Left cardiac atrium (tissue), 4 donors: ENCODE measurements at places on chromosomes 11 and 22.

DNA sequence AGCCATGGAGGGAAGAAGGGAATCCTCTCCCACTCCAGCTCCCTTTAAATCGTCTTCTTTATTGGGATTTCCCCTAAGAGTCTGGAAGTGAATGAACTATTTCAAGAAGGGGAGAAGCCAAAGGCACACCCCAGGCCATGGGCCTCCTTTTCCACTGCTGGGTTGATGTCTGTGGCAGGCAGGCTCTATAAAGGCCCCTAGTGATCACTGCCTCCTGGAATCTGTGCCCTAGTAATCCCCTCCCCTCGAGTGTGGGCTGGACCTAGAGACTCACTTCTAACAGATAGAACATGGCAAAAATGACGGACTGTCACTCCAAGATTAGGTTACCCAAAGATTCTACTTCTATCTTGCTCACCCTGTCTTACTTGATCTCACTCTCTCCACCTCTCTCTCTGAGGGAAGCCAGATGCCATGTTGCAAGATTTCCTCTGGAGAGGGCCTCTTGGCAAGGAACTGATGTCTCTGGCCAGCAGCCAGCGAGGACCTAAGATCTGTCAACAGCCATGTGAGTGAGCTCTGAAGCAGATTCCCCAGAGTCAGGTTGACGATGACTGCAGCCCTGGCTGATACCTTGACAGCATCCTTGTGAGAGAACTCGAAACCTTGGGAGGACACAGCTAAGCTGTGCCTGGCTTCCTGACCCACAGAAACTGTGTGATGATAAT, 444.8 kb downstream of the SOX6 start:
- DNase-seq: peak; percentile 79

DNA sequence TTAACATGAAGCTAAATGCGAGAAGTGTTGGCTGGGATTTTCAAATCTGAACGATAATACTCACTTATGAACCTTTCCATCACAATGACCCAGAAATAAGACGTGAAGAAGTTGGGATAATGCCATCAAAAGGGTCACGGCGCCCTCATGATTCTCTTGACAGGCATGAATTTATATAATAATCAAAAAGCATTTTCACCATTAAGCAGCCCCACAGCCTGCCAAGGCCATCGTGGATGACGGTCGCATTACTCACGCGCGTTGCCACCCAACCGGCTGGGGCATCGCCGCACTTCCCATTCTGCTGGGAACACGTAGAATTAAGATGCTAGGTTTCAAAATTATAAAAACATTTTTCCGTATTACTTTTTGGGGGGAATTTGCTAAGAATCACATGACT, 18.9 kb upstream of the GAL start:
- DNase-seq: no peak

DNA sequence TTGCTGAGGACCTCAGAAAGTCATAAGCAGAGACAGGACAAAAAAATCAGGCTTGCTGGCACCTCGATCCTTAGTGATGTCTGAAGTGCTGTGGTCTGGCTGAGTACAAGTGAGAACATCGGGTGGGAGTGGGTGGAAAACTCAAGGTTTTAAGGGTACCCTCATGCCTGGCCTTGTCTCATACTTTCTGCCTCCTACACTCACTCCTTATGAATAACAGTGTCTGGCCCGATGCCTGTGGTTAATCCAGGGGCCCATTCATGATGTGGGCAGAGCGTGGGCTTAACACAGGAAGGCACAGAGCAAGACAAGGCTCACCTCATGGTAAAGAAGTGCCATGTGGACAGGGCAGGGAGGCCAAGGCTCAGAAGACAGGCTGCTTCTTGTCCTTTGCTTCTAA, 11.0 kb upstream of the UCP3 start:
- no peak for DNase-seq

- no peak for DNase-seq
Measured at GRCh38 chr11:3218483-3219280, at the start of gene MRGPRG. MRGPRG (minus strand) TSS chr11:3218813; CDS start chr11:3218813, 0 bp downstream.

GRCh38 chr11:69560141-69560790, 78.8 kb downstream of the LINC01488 start:
- no peak for DNase-seq

DNA sequence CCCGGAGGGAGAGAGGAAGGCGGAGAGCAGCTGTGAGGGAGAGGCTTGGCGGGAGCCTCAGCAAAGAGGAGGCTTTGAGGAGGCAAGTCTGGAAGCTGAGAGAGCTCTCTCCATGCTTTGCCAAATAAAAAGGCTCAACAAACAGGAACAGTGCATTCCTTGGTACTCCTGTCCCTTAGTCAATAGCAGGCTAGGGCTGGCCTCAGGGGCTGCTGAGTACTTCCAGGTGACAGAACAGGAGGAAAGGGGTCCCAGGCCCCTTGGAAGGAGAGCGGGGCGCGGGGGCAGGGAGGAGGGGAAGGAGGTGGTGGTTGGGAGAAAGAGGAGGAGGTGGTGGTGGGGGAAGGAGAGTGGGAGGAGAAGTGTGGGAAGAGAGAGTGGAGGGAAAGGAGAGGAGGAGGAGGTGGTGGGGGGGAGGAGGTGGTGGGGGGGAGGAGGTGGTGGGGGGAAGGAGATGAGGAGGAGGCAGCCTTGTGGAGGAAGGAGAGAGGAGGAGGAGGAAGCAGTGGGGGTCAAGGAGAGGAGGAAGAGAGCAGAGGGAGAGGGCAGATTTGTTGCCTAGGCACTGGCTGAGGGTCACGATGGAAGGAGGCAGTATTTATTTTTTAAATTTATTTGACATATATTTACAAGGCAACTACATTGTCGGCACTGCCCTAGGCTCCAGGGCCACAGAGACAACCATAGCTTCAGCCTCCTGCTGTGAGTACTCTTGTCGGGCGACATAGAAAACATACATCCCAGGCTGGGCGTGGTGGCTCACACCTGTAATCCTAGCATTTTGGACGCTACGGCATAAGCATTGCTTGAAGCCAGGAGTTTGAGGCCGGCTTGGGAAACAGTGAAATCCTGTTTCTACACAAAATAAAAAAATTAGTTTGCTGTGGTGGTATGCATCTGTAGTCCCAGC, 74.2 kb upstream of the ZBED5 start:
- DNase-seq: peak; percentile 61

- DNase-seq: no peak
Measured at GRCh38 chr11:8690374-8691342, 8.1 kb downstream of the RPL27A start.

- DNase-seq: no peak
Measured at GRCh38 chr11:16151138-16151537, 205.2 kb downstream of the SOX6 start.

GRCh38 chr11:68839911-68840641, 1.6 kb downstream of the CPT1A start:
- no peak for DNase-seq

GRCh38 chr11:114912826-114913225, 234.5 kb downstream of the NXPE2 start:
- DNase-seq: no peak

DNA sequence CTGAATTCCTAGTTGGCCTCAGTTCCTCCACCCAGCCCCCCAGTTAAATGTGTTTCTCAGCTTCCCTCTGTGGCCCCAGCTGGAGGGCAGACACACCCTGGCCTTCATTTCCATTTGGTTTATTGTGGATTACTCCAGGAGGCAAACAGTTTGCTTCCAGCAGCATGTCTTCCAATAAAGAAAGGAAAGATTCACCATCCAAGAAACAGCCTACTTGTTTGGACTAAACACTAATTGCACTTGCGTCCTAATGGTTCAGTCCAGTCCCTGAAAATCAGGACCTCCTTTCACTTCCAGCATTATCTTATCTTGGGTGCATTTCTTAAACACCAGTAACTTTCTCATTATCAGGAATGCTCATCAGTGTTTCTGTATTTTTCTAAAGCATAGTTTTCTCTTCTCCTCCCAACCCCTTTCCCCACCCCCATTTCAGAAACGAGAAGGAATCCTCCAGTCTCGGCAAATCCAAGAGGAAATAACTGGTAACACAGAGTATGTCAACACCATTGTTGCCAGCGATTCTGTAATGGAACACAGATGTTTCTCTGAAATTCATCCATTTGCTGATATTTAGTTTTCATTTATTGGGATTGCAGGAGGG, 130.9 kb downstream of the PARVA start:
- DNase-seq: no peak

DNA sequence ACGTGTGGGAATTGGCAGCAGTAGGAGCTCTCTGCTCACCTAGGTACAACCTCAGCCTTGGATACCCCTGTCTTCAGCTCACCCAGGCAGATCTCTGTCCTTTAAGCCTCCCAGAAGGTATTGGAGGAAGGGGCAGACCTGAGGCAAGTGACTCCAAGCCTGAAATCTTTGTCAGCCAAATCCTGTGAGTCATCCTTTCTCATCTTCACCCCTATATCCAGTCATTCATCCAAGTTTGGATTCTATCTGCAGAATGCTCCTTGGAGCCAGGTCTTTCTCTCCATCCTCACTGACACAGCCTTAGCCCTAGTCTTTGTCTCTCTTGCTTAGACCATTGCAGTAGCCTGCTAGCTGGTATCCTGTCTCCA, 10.4 kb upstream of the THY1 start:
- no peak for DNase-seq

DNA sequence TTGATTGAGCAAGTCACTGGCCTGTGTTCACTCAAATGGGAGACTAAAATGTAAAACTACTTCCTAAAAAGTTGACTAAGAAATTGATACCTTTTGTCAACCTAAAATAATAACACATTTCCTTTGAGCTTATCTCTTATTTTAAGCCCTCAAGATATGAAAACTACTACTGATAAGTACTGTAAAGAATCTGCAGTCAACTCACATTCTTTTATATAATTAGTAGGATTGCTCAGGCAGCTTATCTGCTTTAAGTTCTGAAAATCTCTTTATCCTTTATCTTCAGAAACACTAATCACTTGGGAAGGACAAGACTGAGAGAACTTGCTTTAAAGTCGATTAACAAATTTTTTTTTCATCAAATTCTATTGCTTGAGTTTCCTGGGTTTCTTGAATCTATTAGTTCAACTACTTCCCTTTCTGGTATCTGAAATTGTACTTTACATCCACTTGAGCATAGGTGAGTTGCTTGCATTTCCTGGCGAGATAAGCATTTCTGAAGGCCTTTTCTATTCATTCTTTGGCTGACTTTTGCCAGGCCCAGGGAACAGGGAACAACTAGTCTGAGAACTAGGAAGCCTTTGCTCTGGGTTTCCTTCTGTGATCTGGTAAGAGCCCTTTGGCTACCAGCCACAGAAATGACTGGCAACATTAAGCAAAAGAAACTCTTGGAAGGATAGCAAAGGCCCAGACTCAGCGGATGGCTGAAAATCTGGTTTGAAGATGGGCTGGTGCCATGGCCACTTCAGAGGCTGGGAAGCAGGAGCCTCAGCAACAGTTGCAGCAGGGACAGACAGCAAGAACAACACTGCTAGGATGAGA, 19.3 kb upstream of the CSRP3 start:
- no peak for DNase-seq

DNA sequence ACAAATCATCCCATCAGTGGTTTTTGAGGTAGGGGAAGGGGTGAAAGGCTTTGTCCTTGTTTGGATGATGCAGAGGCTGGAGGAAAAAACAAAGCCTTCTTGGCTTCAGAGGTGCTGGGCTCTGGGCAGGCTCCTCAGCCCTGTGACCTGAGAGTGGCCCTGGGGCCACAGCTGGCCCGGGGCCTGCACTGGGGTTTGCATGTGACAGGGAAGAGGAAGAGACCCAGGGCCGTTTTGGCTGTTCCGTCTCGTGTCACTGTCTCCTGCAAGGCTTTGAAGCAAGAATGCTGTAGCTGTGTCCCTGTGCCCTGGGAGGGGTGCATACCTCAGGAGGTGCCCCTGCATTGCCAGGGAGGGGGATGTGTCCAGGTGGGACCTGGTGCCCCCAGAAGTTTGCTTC, 12.6 kb downstream of the ARHGAP8 start:
- DNase-seq: no peak

GRCh38 chr22:24517446-24517845, 22.3 kb downstream of the UPB1 start:
- DNase-seq: no peak

DNA sequence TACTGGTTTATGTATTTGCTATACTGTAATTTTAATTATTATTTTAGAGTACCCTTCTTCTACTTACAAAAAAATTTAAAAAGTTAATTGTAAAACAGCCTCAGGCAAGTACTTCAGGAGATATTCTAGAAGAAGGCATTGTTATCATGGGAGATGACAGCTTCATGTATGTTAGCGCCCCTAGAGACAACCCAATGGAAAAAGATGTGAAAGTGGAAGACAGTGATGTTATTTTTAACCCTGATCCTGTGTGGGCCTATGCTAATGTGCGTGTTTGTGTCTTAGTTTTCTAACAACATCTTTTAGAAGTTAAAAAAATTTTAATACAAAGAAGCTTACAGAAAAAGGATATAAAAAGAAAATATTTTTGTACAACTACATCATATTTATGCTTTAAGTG, 205.0 kb downstream of the FAM76B start:
- DNase-seq: no peak

GRCh38 chr22:22748297-22748743, 103.9 kb downstream of the GGTLC2 start:
- DNase-seq: no peak

GRCh38 chr11:58845386-58845785, 882 bp upstream of the GLYATL2 start:
- DNase-seq: no peak

DNA sequence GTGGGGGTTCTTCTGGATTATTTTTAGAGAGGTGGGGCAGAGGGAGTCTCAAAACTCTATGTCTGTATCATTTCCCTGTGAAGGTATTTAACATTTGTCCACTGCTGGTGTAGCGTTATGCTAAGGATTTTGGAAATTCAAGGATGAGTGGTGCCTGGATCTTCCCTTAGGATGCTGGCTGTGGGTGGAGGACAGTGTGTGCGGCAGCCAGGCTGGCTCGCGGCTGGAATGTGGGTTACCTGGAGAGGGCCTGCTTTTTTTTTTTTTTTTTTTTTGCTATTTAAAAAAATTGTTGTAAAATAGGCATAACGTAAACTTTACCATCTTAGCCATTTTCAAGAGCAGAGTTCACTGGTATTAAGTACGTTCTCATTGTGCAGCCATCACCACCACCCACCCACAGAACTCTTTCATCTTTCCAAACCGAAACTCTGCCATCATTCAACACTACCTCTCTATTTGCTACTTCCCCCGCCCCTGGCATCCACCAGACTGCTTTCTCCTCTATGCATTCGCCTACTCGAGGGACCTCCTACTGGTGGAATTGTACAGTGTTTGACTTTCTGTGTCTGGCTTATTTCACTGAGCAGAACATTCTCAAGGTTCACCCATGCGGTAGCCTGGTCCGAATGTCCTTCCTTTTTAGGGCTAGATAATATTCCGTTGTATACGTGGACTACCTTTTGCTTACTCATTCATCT, 67.1 kb downstream of the PARVB start:
- no peak for DNase-seq

GRCh38 chr11:73818846-73819245, 31.2 kb downstream of the MRPL48 start:
- DNase-seq: no peak
